ENCODE measurements at places on chromosomes 7 and 10.

DNA sequence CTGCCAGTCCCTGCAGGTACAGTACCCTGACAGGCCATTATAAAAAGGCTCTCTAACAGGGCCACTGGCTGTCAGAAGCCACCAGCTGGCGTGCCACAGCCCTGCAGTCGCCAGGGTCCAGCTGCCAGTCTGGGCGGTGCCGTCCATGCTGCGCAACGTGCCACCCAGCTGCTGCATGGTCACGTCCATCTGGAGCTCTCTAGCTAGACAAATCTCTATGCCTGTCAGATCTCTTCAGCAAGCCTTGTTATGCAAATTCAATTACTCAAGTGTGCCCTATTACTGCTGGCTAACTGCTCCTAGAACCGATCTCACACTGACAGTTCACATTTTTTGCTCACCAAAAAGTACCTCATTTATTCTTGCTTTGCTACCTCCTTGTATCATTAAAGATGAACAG is 75.9 kb downstream of the HIBADH start:
- no peak for DNase-seq

- DNase-seq: no peak
These were observed 55.3 kb downstream of the ZMIZ1 start for GRCh38 chr10:79124066-79124465.

DNA sequence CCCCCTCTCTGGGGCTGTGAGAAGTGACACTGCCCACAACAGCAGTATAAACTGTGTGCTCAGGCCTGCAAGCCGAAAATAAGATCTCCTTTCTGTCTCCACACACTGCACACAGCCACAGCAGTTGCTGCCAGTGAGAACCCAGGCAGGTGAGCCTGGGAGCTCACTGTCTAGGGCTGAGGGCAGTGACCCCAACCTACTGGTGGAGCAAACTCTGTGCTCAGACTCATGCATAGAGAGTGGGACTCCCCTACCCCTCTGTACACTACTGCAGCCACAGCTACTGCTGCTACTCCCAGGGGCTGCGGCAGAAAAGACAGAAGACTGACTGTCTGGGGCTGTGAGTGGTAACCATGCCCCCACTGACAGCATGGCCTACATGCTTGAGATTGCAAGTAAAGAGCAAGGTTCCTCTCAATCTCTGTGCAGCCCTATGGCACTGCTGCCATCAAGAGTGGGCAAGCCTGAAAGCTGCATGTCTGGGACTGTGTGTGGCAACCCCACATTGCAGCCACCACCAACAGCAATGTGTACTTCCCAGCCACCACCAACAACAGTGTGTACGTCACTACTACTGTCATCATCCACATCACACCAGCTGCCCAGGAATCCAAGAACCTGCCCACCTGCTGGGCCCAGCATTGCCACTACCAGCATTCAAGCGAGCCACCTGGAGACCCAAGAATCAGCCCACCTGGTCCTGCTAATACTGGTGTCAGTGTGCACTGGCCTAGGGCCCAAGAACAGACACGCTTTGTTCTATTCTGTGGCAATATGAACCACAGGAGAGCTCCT is 226.1 kb downstream of the XPNPEP1 start:
- no peak for DNase-seq

GRCh38 chr10:94076325-94076841 is 82.7 kb downstream of the PLCE1 start:
- no peak for DNase-seq

GRCh38 chr7:134879815-134880475 is 100.5 kb downstream of the CALD1 start:
- no peak for DNase-seq
